A549 treated with ZK216348 at 1 μM for 4 hours (cell line): ENCODE measurements at places on chromosomes 12 and 14. TPM values are rescaled to one million over a fixed set of nuclear protein-coding genes. Genes with fewer than 3 reads are reported as not detected.

Gene NAV3
- total RNA-seq, result 7.9 to 13.7 TPM (median 12.4 TPM) in 5 replicates

Gene OR4Q2
- not detected in 5 replicates for total RNA-seq

Gene BCL7A
- total RNA-seq, result 9.3 to 13.2 TPM (median 11.3 TPM) in 5 replicates

Gene NTF3
- not detected in 5 replicates for total RNA-seq

Gene P2RX7
- total RNA-seq, result not detected in 5 replicates

Gene DCN
- not detected in 5 replicates for total RNA-seq

Gene GIT2
- 16.2 to 23.3 TPM (median 20.5 TPM) in 5 replicates for total RNA-seq

Gene VWF
- total RNA-seq, result 0.24 to 0.40 TPM (median 0.26 TPM) in 5 replicates
